HCT116 (cell line): ENCODE measurements at places on chromosomes 12 and 14.

DNA sequence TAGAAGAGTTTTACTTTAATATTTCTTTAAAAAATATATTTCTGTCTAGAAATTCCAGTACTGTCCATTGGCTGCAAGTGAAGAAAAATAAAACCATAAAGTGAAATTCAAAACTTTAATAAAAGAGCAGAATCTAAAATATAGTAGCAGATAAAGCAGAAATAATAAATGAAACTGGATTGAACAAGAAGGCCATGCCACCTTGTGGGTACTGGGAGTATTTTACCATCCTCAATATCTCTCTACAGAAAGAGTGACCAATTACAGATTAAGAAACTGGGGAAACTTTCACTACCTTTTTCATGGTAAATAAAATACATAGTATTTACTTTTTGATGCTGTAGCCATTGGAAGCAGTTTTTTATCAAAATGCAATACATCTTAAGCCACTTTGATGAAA lies 220.5 kb downstream of the BCAT1 start:
- no peak for DNase-seq

DNA sequence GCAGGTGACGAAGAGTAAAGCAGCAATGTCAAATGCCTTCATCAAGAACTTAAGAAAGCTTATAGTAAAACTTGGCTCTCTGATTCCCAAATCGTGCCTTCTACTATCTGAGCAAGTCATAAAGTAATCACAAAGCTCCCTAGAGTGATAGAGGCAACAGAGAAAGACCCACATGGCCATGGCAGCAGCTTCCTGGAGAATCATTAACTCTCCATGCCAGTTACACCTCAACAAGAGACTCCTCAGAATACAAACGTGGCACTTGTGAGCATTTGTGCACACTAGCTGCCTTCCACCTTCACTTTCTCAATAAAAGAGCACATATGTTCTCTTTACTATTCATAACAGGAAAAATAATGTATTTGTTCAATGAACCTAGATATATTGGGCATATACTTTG lies 48.0 kb downstream of the PLCZ1 start:
- no peak for DNase-seq

GRCh38 chr12:89960011-89960507 lies 251.4 kb upstream of the ATP2B1 start:
- no peak for DNase-seq

DNA sequence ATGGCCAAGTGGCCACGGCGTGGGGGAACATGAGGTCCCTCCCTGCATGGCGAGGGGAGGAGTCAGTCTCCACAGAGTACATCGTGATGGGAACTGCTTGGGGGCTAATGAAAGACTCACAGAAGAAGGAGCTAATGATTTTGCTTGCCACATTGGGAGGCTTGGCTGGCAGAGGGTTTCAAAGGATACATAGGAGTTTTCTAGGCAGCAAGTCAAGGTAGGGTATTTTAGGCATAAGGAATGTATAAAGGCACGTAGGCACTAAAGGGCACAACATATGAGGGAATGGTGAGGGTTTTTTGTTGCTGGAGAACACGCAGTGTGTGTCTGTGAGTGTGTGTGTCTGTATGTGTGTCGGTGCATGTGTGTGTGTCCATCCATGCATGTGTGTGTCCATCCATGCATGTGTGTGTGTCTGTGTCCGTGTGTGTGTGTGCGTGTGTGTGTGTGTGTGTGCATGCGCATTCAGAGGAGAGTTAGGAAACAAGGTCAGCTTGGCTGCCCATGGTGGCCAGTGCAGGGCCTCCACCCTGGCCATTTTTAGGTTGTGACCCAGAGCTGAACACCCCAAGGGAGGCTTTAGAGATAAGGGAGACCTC lies 84.5 kb downstream of the BEGAIN start:
- no peak for DNase-seq

DNA sequence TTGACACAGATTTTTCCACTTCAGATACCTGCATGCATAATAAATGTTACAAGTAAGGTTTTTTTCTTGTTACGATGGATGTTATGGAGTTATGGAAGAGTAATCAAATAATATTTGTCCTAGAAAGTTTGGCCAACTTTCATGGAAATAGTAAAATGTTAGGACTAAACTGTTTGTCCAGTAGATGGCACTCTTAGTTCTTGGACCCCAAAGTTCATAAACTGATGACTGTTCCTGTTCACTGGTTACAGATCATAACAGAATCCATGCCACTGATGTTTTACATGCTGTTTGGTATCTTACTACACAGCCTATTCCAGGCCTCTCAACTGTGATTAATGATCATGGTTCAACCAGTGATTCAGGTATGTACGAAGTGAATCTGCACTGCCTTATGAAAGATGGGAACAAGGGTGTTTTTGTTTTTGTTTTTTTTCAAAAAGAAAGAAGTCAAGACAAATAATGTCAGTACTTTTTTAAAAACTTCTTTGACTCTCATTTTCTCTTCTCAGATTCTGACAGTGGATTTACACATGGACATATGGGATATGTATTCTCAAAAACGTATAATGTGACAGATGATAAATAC lies 48.8 kb upstream of the SLCO1C1 start:
- DNase-seq: peak; percentile 53

GRCh38 chr12:57496822-57497221 lies 9.0 kb downstream of the MARS1 start:
- no peak for DNase-seq

GRCh38 chr12:104635607-104636343 lies 179.0 kb downstream of the CHST11 start:
- no peak for DNase-seq

DNA sequence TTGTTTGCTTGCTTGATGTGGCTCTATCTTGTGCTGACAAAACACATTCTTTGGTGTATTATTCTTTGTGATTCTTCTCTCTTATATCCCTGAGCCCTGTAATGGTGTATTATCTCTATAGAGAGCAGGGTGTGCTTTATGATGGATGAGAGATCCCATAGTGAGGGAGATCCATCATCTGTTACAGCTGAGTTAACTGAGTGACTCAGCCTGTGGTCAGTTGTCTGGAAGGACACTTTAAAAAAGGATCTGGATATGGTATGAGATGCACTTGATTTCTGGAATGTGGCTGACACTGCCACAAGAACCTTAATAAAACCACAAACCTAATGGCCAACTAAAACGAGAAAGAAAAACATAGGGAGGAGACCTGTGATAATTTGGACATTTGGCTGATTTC lies 461.4 kb upstream of the SYT1 start:
- DNase-seq: no peak

- no peak for DNase-seq
These were observed 28.9 kb upstream of the EGLN3 start for GRCh38 chr14:33979613-33980276.

GRCh38 chr12:62694116-62694515 lies 227.5 kb downstream of the MON2 start:
- no peak for DNase-seq

- DNase-seq: no peak
These were observed 44.4 kb upstream of the PPP2R5C start for GRCh38 chr14:101716956-101717662.

DNA sequence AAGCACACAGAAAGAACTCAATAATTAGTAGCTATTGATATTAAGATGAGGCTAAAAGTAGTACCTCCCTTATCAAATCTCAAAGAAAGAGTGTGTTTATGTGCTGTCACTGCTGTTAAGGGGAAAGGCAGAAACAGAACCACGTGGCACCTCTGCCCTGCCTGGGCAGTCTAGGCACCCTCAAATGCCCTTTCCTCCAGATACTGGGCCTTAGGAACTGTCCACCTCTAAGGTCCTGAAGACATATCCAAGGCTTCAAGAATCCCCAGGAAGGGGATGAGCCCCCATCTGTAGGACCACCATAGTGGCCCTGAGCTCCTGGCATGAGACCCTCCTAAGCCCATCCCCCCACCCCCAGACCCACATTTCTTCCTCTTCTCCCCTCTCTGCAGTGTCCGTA lies 29.1 kb downstream of the NGB start:
- DNase-seq: no peak

DNA sequence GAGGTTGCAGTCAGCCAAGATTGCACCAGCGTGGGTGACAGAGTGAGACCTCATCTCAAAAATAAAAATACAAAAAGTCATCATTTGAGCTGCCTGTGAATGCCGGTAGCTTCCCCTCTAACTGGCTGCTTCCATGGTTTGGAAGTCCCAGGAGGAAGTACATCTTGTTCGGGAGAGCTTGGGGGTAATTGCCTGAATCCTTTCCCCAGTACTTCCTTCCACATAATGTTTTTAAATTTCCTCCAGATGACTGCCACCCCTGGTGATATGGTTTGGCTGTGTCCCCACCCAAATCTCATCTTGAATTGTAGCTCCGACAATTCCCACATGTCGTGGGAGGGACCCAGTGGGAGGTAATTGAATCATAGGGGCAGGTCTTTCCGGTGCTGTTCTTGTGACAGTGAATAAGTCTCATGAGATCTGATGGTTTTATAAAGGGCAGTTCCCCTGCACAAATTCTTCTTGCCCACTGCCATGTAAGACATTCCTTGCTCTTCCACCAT lies 87.2 kb downstream of the SPRING1 start:
- DNase-seq: no peak

GRCh38 chr12:109597414-109597794 lies 23.8 kb downstream of the MVK start:
- DNase-seq: no peak
